ENCODE measurements at places on chromosomes 6 and 20. TPM values are rescaled to one million over a fixed set of nuclear protein-coding genes. Genes with fewer than 3 reads are reported as not detected.

DNA sequence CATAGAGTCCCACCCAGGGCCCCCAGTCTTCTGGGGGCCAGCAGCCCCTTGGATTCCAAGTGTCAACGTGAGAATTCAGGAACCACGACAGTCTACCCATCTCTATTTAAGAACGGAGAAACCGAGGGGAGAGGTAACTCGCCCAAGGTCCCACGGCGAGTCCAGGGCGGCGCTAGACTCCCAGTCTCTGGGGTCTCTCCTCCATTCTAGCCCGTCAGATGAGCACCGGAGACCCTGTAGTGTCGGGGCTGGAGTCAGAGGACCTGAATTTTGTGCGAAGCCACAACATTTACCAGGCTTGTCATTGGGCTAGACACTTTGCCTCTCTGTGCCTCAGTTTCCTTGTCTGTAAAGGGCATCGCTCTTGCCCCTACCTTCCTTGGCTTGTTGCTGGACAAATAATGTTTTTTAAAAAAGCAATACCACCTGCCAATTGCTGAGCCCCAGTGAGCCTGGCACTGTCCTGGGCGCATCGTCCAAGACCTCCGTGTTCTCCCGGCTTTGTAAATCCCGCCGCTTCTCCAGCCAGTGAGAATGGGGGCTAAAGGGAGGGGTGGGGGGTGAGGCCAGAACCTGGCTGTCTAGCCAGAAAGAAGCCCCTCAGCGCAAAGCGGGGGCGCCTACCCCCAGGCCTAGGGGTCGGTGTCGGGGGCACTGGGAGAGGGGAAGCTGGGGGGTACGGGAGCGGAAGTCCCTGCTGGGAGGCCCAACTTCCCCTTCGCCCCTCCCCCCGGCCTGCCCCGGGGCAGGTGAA lies 91.7 kb downstream of the NCR2 start:
- DNase-seq, result no peak

- DNase-seq, result no peak
These were observed 274.0 kb downstream of the MAFB start for GRCh38 chr20:40414843-40415615.

- no peak for DNase-seq
These were observed 7.9 kb downstream of the TUBB start for GRCh38 chr6:30727920-30728553.

DNA sequence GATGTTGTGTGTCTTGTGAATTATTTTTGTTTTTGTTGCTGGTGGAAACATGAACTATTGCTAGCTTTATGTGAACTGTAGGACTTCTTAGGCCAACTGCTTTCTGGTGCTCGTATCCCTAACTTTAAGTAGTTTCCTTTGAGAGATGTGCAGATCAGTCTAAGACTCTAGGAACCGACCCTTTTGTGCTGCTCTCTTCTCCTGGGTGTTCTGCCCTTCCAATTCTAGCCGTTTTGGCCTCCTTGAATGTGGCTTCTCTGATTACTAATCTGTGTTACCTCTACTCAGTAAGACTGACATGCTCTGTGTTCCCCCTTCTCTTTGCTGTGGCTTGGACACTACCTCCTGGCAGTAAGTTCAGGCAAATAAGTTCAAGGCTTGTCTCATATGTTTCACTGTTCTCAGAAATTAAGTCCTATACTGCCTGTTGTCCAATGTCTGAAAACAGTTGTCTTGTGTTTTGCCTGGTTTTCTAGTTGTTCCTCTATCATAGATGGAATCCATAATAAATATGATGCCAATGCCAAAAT lies 58.0 kb downstream of the FOXO3 start:
- no peak for DNase-seq

GRCh38 chr6:50978380-50979170 lies 159.9 kb downstream of the TFAP2B start:
- DNase-seq, result no peak

- DNase-seq, result no peak
These were observed 216.3 kb downstream of the SYNDIG1 start for GRCh38 chr20:24685736-24686135.

GRCh38 chr20:61821735-61822134 lies 243.9 kb downstream of the TAF4 start:
- DNase-seq, result no peak

- no peak for DNase-seq
These were observed 42.9 kb upstream of the SPACA1 start for GRCh38 chr6:88004707-88005106.

DNA sequence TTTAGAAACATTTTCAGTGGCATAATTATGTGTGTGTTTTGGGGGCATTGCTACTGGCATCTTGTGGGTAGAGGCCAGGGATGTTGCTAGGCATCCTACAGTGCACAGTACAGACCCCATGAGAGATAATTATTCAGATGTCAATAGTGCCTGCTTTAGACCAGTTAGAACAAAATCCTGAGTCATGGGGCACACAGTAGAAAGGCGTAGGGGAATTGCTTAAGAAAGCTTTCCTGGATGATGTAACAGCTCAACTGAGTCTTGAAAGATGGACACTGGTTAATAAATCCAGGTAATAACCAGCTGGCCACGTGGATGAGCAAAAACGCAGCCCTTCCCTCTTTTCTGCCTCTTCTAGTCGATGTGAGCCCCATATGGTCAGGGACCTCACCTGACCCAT lies 51.1 kb downstream of the KCNB1 start:
- DNase-seq, result no peak

DNA sequence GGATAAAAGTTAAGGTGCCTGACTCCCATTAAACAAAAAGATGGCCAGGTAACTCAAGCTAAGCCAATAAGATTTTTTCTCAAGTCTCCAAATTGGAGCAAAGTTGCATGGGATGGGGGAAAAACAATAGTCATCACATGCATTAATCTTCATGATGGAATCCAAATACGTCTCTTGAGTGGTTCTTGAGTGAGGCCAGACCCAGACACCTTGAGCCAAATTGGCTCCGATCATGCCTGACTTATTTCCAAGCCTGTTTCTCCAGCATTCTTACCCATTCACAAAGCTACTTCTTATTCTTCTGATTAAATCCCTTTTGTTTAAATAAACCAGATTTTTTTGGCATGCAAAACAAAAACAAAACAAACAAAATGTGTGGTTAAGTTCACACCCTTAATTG lies 420.3 kb upstream of the NRSN1 start:
- DNase-seq, result no peak

- DNase-seq, result no peak
These were observed 122.8 kb upstream of the PTPN1 start for GRCh38 chr20:50387218-50387995.

- peak; percentile 93 for DNase-seq
These were observed 14.3 kb upstream of the PTCRA start for GRCh38 chr6:42901538-42901957.

DNA sequence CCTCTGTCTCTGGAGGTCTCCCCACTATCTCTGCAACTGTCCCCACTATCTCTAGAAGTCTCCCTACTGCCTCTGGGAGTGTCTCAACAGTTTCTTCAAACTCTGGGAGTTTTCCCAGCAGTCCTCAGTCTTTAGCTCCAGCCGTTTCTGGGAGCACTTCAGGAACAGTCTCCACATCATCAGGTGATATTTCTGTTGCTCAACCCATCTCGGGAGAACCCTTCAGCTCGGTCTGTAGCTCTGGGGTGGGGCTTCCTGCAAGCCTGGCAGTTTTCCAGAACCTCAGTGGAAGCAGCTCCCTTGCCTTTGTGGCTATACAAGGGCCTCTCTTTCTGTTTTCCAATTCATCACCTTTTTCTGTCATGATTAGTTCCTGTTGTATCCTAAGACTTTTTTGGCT lies 3.0 kb upstream of the SFTA2 start:
- DNase-seq, result no peak

- DNase-seq, result no peak
These were observed 395.2 kb downstream of the BCKDHB start for GRCh38 chr6:80501636-80502035.

GRCh38 chr20:2151858-2152281 lies 50.2 kb downstream of the STK35 start:
- DNase-seq, result peak; percentile 35

- no peak for DNase-seq
These were observed 24.6 kb downstream of the TRAM2 start for GRCh38 chr6:52552278-52552643.

- peak; percentile 98 for DNase-seq
These were observed 154.0 kb downstream of the JARID2 start for GRCh38 chr6:15399641-15400470.

- no peak for DNase-seq
These were observed 41.9 kb downstream of the COX4I2 start for GRCh38 chr20:31679357-31680285.

DNA sequence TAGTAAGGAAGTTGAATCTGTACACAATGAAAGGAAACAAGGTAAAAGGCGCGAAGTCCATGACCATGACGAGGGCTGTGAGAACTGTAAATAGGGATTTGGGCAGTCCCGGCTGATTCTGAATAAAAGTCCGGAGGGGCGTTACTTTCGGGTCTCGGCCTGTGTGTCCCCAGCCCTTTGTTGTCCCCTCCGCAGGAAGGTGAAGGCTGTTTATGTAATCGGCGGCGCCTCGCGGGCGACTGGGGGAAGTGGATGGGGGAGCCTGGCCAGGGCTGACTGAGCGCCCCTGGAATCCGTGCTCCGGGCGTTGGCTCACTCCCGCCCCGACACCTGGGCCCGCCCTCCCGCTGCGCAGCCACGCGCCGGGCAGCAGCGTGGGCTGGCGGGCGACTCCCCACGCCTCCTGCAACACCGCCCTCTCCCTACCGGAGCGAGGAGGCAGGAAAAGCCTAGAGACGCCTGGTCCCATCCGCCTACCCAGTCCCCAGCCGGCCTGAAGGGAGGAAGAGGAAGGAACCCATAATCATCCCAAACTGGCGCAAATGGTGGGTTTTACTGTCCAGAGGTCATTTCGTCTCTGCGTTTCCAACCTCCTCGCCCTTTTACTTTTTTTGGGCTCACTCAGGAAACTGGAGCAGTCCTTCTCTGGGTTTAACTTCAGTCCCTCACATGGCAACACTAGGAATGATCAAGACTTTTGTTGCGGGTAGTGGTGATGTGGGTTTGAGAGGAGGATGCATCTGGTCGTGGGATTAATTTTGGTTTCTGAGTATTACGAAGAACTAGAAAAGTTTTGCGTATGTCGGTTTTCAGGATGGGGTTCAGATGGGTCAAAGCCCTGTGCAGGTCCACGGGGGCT lies 12.1 kb downstream of the TRIM31 start:
- DNase-seq, result peak; percentile 15

GRCh38 chr6:147704691-147705090 lies 196.2 kb downstream of the SAMD5 start:
- DNase-seq, result no peak

DNA sequence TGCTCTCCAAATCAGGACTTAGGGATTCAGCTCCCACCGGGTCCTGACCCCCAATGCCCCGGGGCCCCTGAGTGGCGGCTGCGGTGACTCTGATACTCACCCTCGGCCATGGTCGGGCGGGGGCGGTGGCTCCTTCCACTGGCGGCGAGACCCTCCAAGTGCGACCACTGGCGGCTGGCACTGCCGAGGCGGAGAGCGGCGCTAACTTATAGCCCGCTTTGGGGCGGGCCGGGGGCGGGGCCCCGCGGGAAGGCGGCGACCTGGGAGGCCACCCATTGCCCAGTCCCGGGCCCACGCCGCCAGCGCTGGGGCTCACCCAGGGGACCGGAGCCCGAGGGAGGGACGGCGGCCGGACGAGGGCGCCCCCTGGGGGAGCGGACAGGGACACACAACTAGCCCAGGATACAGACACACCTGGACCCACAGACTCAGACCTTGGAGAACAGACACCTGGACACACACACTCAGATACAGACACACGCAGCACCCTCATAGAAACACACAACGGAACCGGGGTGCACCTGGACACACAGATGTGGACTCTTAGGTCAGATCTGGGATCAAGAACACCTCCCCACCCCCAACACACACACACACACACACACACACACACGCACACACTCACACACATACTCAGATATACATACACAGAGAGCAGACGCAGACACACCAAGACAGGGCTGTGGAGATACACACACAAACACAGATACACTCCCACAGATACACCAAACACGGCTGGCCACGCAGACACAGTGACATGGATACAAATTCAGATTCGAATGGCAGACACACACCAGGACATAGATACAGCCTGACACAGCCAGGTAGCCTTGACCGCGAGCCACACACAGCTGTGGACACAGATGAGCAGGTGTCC lies at the start of gene TGM2:
Gene TGM2 (minus strand): TSS at position 182 of the 877 bp plus-strand sequence. CDS start 72 bp downstream, at position 110.
- peak; percentile 80 for DNase-seq

DNA sequence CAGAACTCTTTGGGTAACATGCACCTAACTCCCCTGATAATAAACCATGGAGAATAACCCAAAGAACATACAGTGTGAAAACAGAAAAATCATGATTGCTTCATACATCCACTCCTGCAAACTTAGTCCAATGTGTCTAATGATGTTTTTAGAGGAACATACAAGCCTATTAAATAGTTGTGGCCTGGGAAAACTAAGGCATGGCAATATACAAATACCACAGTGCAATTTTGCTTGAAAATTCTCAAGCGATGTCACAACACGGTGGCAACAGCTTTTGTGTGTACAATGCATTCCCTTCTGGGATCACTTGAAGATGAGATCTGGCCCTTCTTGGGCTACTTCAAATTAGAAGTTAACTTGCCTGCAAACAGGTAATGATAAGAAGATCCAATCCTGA lies 16.7 kb downstream of the MAP3K5 start:
- no peak for DNase-seq

- no peak for DNase-seq
These were observed 6.5 kb upstream of the SLC22A16 start for GRCh38 chr6:110482774-110483400.

DNA sequence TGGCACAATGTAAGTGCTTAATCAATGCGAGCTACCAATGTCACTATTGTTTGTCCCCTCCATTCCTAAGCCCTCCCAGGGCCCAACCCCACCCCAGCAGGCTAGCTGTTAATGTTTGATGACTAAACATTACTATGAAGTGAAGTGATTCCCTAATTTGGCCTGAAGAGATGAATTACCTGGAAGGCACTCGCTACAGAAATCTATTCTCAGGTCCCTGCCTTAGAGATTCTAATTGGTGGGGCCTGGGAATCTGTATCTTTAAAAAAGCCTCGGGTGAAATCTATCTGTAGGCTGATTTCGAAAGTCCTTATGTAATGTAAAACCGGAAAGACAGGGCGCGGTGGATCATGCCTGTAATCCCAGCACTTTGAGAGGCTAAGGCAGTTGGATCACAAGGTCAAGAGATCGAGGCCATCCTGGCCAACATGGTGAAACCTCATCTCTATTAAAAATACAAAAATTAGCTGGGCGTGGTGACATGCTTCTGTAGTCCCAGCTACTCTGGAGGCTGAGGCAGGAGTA lies 16.9 kb upstream of the SNAI1 start:
- no peak for DNase-seq

- DNase-seq, result no peak
These were observed 360.4 kb downstream of the HAO1 start for GRCh38 chr20:7579888-7580287.

Gene BPI
- 5.6 TPM for polyA plus RNA-seq

Gene BANF2
- not detected for polyA plus RNA-seq

Gene GTSF1L
- polyA plus RNA-seq, result not detected

Gene SLC4A11
- polyA plus RNA-seq, result 6.5 TPM

Gene PTCHD4
- 0.12 TPM for polyA plus RNA-seq

Gene RHAG
- not detected for polyA plus RNA-seq

Gene THBD
- polyA plus RNA-seq, result 49.5 TPM

Gene ZNFX1
- polyA plus RNA-seq, result 22.5 TPM

Gene GABRR1
- not detected for polyA plus RNA-seq

Gene SIRPG
- polyA plus RNA-seq, result 1.2 TPM

Gene ZNF831
- polyA plus RNA-seq, result 0.26 TPM

Gene NOX3
- not detected for polyA plus RNA-seq

Gene RAET1L
- 0.06 TPM for polyA plus RNA-seq

Gene OXT
- polyA plus RNA-seq, result not detected

Gene RAB44
- 0.66 TPM for polyA plus RNA-seq

Gene CDH4
- 0.25 TPM for polyA plus RNA-seq

Gene ADISSP
- 36.1 TPM for polyA plus RNA-seq

Measured in lung (tissue), 17 donors.